Kidney epithelial cell (primary cell): ENCODE measurements at places on chromosomes 12 and 14.
A peak's percentile ranks its signal among the peaks of the same experiment; 100 is the strongest.

- DNase-seq = no peak
Measured at GRCh38 chr12:93135286-93136239, 206.5 kb upstream of the EEA1 start.

DNA sequence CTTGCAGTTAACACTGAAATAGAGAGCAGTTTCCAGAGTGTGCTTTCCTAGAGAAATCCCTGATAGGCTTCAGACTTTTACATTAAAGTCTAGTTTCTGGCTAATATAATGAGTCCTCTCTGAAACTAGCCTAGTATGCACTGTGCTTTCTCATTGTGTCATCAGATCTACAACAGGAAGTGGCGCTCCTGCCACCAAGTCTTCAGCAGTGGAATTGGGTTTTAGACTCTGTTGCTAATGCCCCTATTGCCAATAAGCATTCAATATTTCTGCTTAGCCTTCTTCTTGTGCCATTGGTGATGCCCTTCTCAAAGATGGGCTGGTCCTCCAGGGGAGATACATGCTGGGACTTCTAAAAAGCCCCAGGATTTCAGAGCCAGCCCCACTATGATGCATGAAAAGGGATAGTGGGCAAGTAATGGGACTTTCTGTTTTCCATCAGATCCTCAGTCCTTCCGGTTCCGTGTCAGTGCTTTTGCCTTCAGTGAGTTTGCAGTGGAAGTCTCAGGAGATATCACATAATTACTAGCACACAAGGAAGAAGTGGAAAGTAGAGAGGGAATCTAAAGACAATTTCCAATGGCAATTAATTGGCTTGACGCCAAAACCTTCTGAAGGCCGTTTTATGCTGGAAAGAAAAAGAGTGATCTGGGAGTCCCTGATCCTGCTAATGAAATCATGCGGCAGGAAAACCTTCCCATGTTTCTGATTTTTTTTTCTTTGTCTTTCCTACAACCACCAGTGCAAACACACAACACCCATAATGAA, 50.0 kb downstream of the SSPN start:
- no peak for DNase-seq

DNA sequence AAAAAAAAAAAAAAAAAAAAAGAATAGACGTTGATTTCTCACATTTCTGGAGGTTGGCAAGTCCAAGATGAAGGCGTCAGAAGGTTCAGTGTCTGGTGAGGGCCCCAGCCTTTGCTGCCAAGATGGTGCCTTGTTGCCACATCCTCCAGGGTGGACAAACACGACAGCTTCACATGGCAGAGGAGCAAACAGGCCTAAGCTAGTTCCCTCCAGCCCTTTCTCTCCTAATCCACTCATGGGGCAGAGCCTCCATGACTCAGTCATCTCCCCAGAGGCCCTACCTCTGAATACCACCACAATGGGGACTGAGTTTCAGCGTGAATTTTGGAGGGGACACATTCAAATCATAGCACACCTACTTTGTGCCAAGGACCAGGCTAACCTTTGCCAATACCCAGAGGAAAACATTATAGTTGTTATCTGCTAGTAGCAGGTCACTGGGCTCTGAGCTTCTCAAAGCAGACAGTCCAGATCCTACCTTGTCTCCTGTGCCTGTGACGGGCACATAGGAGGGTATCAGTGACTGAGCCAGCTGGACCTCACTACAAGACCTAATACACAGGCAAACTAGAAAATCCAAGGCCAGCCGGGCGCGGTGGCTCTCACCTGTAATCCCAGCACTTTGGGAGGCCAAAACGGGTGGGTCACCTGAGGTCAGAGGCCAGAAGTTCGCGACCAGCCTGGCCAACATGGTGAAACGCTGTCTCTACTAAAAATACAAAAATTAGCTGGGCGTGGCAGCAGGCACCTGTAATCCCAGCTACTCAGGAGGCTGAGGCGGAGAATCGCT, 10.5 kb upstream of the BCL11B start:
- no peak for DNase-seq

DNA sequence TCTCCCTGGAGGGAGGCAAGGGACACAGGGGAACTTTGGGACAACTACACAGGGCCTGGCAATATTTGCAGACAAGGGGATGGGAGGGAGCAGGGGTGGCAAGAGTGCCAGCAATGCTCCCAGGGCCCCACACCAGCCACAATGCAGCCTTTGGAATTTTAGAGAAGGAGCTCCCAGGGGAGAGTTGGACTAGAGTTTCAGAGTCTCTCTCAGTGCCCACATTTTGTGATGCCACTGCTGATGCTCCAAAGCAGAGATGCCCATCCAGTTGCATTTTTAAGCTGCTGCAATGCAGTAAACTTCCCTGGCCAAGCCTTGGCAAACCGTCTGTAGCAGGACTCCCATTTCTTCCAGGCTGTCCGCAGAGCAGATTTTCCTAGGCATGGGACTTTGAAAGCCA, 98.9 kb downstream of the ZFP36L1 start:
- DNase-seq = no peak

GRCh38 chr14:75278422-75279152, at the start of gene FOS:
TSS of gene FOS (plus strand) at chr14:75278828. CDS start at chr14:75278983, 155 bp downstream.
- DNase-seq = peak; percentile 65

GRCh38 chr14:38211255-38211735, 3.6 kb downstream of the SSTR1 start:
- DNase-seq = no peak

DNA sequence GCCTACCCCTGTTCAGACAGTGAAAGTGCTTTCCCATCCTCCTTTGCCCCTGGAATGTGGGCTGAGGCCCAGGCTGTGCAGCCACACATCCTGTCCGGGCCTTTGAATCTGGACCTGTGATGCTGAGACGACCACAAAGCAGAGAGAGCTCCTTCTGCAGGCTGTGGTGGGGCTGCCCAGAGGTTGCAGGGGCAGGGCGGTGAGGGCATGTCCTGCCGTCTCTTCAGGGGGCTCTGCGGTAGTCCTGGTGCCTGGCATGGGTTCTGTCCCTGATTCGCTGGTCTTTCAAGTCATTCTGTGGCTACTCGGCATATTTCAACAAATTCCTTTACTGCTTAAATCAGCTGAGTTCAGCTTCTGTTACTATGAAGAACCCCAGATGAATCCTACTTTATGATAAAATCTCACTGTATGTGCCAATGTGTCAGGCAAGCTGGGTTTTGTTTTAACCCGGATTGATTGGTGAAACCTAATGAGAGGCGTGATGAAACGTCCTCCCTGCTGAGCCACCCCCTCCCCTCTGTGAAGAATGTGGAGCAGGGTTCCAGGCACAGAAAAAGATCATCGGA, 63.4 kb upstream of the DICER1 start:
- no peak for DNase-seq

DNA sequence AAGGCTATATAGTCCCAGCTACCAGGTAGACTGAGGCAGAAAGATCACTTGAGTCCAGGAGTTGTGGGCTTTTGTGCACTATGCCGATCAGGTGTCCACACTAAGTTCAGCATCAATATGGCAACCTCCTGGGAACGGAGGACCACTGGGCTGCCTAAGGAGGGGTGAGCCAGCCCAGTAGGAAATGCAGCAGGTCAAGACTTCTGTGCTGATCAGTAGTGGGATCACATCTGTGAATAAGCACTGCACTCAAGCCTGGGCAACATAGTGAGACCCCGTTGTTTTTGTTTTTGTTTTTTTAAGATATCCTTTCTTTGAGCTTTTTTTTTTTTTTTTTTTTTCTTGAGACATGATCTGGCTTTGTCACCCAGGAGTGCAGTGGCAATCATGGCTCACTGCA, 135.8 kb upstream of the AEBP2 start:
- no peak for DNase-seq

DNA sequence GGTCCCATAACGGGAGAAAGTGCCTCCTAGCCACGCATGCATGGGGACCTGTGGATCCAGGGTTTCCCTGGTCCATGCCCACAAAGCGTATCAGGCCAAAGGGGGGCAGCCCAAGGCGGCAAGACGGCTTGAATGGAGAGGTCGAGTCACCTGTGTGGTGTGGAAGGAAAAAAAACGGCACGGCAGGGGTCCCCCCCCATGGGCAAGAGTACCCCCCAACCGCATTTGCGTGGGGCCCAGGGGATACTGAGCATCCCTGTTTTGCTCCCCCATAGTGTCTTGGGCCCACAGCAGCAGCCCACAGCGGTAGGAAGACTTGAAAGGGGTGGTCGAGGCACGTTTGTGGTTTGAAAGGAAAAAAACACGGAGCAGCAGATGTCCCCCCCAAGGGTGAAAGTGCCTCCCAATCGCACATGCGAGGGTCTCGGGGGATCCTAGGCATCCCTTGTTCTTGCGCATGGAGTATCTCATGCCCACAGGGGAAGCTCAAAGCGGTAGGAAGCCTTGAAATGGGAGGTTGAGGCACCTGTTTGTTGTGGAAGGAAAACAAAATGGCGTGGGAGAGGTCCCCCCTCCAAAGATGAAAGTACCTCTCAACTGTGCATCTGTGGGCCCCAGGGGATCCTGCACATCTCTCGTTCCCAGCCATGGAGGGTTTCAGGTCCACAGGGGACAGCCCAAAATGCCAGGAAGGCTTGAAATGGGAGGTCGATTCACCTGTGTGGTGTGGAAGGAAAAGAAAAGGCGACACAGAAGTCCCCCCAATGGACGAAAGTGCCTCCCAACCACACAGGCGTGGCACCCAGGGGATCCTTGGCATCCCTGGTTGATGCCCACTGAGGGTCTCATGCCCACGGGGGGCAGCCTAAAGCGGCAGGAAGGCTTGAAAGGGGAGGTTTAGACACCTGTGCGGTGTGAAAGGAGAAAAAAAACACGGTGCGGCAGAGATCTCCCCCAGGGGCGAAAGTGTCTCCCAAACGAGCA, 577.5 kb downstream of the ALG10 start:
- no peak for DNase-seq

GRCh38 chr14:50093496-50093895, 22.9 kb downstream of the VCPKMT start:
- no peak for DNase-seq

- peak; percentile 66 for DNase-seq
Measured at GRCh38 chr14:34199585-34199984, 248.7 kb upstream of the EGLN3 start.

- DNase-seq = no peak
Measured at GRCh38 chr14:33810308-33810707, 140.6 kb downstream of the EGLN3 start.

- no peak for DNase-seq
Measured at GRCh38 chr12:57241402-57242310, 9.3 kb downstream of the STAC3 start.

- DNase-seq = no peak
Measured at GRCh38 chr12:64699504-64700115, 59.6 kb downstream of the GNS start.

DNA sequence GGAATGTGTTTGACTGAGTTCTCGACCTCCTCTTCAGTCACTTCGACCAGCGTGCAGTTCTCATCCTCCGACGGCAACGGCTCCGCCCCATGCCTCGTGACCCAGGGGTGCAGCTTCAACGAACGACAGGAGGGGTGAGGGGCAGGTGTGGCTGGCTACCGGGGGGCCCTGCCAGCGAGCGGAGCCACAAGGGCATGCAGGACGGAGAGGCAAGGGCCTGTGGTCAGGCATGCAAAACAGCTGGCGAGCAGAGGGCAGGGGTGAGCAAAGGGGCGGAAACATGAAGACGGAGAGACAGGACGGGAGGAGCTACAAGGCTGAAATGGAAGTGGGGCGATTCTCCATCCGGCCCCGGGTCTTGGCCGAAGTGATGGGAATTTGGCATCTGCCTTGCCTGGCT, 38.7 kb downstream of the P2RX4 start:
- no peak for DNase-seq

GRCh38 chr14:54535646-54536045, 25.9 kb downstream of the CGRRF1 start:
- no peak for DNase-seq

DNA sequence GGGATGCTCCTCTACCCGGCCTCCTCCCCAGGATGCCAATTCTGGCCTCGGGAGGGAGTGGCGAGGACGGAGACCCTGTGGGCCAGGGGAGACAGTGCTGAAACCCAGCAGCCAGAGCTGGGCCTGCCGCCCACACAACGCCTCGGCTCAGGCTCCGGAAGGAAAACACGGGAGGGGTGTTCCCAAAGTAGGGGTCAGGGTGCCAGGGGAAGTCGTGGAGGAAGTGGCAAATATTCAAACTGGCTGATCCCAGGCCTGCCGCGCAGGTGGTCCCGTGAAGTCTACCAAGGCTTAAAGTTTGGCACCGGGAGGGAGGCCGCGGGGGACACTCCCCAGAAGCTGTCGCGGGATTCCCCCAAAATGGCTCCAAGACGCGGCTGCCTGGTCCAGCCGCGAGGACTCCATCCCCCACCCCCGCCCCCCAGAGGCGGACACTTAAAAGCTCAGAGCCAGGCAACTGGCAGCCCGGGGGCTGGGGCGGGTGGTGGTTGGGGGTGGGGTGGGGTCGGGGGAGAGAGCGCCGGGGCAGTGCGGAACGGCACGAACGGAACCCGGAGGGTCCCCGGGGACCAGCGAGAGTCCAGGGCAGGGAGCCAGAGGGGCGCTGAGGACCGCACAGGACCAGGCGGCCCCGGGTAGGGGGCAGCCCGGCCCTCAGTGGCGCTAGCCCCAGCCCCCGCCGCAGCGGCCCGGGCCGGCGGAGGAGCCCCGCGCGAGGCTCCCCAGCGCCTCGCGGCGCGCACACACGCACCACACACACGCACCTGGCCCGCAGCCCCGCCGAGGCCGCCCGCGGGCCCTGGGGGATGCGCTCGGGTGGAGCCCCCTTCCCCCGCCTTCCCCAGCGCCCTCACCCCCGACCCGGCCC, 20.0 kb downstream of the BEGAIN start:
- no peak for DNase-seq

- no peak for DNase-seq
Measured at GRCh38 chr14:46399049-46399448, 252.5 kb downstream of the RPL10L start.

DNA sequence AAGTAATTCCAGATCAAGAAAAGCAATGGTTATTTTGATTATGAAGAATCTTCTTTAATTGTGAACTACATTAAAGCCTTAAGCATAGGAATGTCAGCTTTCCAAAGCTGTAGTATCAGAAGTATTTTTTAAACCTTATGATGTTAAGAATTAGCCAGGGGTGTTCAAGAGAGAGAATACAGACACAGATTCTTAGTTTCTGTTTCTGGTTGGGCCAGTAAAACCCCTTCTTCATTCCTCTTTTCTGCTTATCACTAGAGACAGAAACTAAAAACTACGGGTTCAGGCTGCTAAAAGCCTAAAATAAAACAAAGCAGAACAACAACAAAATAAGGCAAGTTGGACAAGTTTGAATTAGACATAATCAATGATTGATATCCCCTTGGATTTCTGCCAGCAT, 38.2 kb downstream of the IFT43 start:
- no peak for DNase-seq

GRCh38 chr12:49296836-49297694, 2.1 kb downstream of the PRPH start:
- DNase-seq = no peak

DNA sequence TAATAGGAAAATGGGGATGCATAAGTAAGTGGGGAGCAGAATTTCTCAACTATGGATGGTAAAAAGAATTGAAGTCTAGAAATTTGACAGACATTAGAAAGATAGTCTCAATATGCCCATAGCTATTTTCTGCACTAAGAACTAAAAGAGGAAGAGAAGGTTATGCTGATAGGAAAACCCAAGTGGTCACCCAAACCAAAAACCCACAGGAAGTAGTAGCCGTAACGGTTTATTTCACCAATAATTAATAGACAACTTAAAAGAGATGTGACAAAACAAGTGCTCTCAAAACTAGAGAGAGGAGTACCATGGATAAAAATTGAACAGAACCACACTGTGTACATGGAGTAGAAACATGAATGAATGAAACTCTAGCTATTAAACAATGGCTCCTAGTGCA, 295.4 kb downstream of the FSCB start:
- no peak for DNase-seq
